Breast epithelium (tissue), 4 donors: ENCODE measurements at places on chromosomes 1 and 21.

- no peak for DNase-seq
These were observed 25.2 kb downstream of the GFI1 start for GRCh38 chr1:92461364-92462097.

- no peak for DNase-seq
These were observed 6.0 kb upstream of the DUSP10 start for GRCh38 chr1:221747839-221748238.

- DNase-seq, result no peak
These were observed 22.4 kb downstream of the DSTYK start for GRCh38 chr1:205189131-205189530.

GRCh38 chr1:232510367-232511110 is 119.4 kb downstream of the SIPA1L2 start:
- no peak for DNase-seq

GRCh38 chr1:76826072-76826845 is 41.0 kb upstream of the ST6GALNAC5 start:
- DNase-seq, result no peak

DNA sequence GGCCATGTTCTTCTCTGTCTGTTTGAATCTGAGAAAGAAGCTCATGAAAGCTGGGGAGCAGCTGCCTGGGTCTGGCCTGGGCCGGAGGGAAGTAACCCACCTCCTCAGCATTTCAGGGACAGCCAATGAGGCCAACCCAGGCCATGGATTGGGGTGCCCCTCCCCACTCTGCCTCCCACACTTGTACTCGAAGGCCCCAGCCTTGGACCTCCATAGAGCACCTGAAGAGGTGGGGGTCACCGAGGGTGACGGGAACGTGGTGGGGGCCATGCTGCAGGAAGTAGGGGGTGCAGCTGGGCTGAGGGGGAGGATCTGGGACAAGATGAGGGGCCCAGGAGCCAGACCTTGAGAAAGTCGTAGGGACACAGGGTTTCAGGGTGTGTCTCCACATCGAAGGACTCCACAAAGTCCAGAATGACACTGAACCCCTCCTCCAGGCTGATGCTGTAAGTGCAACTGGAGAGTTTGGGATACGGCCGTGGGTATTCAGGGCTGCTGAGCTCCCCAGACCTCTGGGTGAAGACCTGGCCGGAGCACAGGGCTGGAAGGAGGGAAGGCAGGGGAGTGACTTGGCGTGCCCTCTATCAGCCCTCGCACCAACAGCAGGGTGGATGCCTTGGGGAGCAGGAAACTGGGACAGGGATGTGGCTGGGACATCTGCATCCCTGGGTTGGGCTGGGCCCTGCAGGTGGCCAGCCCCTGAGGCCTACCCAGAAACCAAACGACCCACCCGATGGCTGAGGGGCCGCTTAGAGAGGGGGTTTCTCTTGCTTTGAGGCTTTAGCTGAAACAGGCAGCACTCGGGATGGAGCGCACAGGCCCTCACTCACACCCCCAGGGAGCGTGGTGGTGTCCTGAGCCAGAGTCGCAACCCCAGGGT is 3.8 kb downstream of the MASP2 start:
- no peak for DNase-seq

DNA sequence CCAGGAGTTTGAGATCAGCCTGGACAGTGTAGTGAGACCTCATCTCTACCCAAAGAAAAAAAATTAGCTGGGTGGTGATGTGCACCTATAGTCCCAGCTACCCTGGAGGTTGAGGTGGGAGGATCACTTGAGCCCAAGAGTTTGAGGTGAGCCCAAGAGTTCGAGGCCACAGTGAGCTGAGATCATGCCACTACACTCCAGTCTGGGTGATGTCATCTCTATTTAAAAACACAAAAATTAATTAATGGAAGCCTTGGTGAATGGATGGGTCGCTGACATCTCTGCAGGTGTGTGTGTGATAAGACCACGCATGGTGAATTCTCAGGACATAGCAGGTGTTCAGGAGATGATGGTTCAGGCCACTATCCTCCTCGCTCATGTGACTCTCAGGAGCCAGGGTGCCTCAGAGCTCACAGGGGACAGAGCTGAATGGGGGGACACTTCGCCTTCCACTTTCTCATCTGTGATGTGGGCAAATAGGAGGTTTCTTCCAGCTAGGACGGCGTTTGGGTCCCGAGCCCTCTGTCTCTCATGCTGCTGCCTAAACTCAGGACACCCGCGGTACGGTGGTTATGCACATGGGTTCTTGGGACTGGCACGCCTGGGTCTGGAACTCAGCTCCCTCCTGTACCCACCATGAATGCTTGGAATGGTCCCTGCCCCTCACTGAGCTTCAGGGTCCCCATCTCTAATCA is 113.4 kb upstream of the ZBTB40 start:
- no peak for DNase-seq

DNA sequence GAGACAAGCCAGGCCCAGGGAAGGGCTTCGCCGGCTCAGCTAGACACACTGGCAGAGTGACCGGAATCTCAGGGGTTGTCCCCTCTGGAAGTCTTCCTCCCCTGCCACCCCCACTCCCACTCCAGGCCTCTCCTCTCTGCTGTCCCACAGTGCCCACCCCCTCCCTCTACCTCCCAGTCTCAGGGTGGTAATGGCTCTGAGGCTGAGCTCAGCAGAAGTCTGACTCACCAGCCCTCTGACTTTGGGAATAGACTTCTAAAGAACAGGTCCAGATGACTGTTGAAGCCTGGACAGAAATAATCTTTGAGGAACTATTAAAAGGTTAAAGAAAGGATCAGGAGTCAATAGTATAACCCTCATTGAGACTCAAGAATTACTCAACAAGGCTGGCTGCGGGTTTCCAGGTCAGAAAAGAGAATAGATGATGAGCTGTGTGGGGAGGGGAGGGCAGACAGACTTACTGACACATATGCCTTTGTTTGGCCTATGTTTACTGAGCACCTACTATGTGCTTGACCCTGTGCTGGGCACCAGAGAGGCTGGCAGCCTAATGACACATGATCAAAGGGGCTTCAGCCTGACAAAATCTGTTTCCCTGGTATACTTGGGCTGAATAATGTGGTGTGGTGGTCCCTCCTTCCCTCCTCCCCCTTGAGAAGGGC is 8.2 kb downstream of the HCRTR1 start:
- no peak for DNase-seq

DNA sequence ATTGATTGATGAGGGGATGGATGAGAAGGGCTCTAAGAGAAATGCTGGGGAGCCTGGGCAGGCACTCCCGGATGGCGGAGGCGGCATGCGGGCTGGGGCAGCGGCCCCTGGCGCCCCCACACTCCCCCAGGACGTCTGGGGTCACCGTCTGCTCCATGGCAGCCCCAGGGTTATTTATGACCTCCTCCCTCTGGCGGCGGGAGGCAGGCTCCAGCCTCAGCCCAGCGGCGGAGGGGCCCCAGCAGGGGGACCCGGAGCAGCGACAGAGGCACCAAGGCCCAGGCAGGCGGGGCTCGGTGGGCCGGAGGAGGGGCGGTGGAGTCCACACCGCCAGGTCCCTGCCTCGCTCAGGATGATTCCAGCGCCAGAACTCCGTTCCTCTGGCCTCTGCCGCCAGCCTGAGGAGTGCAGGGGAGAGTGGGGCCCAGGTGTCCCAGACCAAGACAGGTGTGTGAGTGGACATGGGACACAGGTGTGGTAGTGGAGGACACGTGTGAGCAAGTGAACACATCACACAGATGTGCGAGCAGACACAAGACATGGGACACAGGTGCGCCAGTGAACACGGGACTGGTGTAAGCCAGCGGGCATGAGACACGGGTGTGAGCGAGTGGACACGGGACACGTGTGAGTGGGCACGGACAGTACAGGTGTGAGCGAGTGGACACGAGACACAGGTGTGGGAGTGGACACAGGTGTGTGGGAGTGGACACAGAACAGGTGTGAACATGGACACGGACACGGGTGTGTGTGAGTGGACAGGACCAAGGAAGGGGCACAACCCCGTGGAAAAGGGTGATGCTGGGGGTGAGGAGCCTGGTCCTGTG is 2.5 kb upstream of the SAMD11 start:
- no peak for DNase-seq

DNA sequence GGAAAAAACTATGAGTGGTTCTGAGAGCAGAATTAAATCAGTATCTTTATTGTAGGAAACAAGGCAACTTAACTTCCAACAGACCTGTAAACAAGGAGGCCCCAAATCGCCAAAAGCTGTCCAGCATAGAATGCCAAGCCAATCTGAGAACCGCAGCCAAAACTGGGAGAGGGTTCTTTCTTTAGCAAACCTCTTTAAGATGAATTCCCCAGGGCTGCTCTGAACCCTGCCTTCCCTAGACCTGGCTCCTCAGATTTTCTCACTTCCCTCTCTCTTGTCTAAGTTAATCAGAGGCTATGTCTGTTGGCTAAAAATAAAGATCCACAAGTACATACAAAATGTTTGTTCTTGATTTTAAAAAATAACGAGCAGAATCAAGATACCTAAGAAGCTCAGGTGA is 141.4 kb downstream of the SMYD3 start:
- DNase-seq, result no peak

- no peak for DNase-seq
These were observed 28.8 kb downstream of the CFAP74 start for GRCh38 chr1:1974834-1975233.

GRCh38 chr1:196355206-196355786 is 252.9 kb downstream of the KCNT2 start:
- DNase-seq, result no peak

GRCh38 chr1:150829751-150830150 is 21.7 kb upstream of the CTSK start:
- DNase-seq, result no peak
